Lung microvascular endothelial cell (primary cell): ENCODE measurements at places on chromosomes 2 and 18. TPM values are rescaled to one million over a fixed set of nuclear protein-coding genes. Genes with fewer than 3 reads are reported as not detected.

- DNase-seq, result no peak
These were observed 638.1 kb downstream of the DSC3 start for GRCh38 chr18:30404422-30404821.

GRCh38 chr2:15890936-15891905 lies 49.1 kb upstream of the MYCN start:
- peak; percentile 46 for DNase-seq

DNA sequence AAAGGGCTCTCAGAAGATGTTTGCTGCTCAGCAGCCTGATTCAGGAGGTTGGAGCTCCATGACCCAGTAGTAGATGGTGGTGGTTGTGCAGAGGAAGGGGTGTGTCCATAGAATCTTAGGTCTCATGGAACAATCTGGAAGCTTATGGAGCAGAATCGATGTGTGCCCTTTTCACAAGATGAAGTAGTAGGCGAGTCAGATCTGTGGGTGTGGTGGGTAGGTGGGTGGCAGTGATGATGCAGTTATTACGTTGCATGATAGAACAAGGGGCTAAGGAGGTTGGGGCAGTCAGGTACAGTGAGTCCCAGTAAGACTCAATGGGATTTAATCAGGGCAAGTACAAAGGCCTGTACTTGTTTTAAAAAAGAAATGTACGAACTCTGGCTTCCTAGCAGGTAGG lies 9.1 kb downstream of the TET3 start:
- no peak for DNase-seq

GRCh38 chr18:30358555-30358954 lies 684.0 kb downstream of the DSC3 start:
- no peak for DNase-seq

DNA sequence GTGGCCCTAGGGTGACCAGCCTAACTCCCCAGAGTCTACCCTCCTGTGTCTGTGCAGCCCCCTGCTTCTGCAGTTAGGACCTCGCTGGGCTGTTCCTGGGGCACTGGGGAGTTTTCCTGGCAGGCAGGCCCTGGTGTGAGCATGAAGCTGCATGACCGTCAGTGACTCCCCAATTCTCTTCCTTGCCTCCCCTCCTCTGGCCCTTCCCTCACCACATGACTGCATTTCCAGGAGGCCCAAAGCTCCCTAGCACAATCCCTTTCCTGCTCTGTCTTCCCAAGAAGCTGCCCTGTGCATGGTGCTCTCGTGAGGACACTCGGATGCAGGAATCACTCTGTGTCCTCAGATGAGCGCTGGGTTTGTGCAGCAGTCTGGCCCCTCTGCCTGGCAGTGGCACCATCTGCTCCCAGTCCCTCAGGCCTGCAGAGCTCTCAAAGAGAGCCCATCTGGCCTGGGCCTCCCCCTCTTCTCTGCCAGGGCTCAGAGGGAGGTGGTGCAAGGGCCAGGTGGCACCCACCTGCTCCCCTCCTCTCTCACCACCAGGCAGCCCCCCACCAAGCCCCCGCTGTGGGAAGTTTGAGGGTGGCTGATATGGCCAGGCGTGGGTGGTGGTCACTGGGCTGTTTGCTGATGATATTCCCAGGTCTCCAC lies 125.6 kb upstream of the HS6ST1 start:
- no peak for DNase-seq

- DNase-seq, result no peak
These were observed at the start of gene SERPINB7 for GRCh38 chr18:63775166-63775730. Gene SERPINB7, plus strand, starts transcription at chr18:63775418. Its CDS starts 6,955 bp downstream, at chr18:63782373.

Gene FAM237A
- not detected in 2 replicates for total RNA-seq

Gene GPR35
- 0.40 TPM in 1 of 2 replicates, not detected in the other for total RNA-seq

Gene TTN
- 0.60 and 1.3 TPM in 2 replicates for total RNA-seq
